Colonic mucosa (tissue), 4 donors: ENCODE measurements at places on chromosomes 3 and 15. TPM values are rescaled to one million over a fixed set of nuclear protein-coding genes. Genes with fewer than 3 reads are reported as not detected.
A peak's percentile ranks its signal among the peaks of the same experiment; 100 is the strongest.

DNA sequence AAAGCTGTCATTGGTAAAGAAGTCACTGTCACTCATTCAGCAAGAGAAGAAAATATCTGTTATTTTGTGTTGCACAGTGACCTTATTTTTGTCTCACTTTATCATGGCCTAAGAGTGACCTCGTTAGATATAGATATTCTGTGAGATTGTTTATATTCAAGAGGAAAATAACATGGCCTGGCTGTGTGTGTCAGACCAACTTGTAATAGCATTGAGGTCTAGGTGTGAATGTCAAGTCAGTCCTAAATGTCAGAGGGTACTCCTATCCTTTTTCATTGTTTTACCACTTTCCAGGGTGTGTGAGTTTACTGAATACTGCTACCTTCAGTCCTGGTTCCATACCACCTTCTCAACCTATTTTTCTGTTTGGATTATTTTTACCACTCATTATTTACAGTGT is 18.5 kb upstream of the TM4SF4 start:
- no peak for DNase-seq
- H3K4me3 ChIP-seq, result no peak overlapping the region
- no peaks in the 10 kb centered on the region for H3K4me1 ChIP-seq
- H3K27ac ChIP-seq, result no peak overlapping the region
- no peaks in the 10 kb centered on the region for H3K36me3 ChIP-seq
- H3K27me3 ChIP-seq, result no peaks in the 10 kb centered on the region

PRR23E gene
- total RNA-seq, result not detected

- no peak overlapping the region for H3K27ac ChIP-seq
- no peak for DNase-seq
Measured at GRCh38 chr15:101686718-101687117, 34.5 kb upstream of the TM2D3 start.

GRCh38 chr3:190481779-190482178 is 32.1 kb upstream of the TMEM207 start:
- H3K4me1 ChIP-seq, result no peaks in the 10 kb centered on the region
- no peak for DNase-seq
- H3K36me3 ChIP-seq, result no peaks in the 10 kb centered on the region
- no peak overlapping the region for H3K4me3 ChIP-seq

NEK10 gene
- total RNA-seq, result 0.67 TPM

SLC51B gene
- total RNA-seq, result 73.1 TPM

DNA sequence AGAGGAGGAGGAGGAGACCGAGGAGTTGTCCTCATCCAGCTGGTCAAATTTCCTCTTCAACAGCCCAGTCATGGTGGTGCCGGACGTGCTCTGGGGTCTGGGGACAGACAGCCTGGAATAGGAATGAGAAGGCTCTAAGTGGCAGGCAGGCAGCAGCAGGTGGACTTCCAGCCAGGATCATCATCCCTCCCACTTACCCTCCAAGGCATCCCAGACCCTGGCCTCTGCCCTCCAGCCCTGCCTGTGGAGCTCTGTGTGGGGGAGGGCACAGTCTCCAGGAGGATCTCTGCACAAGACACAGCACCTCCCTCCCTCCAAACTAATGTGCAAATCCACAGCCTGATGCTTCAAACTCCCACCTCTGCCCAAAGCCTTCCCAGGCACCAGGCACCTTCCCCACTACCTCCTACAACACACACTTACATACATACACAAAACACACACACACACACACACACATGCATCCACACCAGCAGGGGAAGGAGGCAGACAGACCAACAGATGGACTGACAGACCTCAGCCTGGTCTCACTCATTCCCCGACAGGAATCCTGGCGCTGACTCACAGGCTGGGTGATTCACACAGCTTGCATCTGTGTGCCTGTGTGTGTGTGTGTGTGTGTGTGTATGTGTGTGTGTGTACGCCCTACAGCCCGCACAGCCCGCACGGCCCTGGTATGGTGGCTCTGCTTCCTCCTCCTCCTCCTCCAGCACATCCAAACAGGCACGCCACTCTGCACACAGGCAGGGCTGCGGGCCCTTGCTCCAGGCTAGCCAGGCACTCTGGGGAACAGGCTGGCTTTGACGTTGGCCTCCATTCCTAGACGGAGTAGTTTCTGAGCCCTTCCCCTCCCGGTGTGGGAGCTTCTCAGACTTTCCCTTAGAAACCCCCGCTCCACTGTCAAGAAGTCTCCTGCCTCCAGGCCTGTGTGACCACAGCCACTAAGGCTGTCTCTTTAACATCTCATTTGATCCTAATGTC is 6.5 kb downstream of the CSRNP1 start:
- peaks cover 47% of the 10 kb centered on the region for H3K4me1 ChIP-seq
- H3K27me3 ChIP-seq, result no peaks in the 10 kb centered on the region
- DNase-seq, result peak; percentile 84
- H3K4me3 ChIP-seq, result no peak overlapping the region
- peak overlapping the region; percentile 70 for H3K27ac ChIP-seq
- peaks cover 33% of the 10 kb centered on the region for H3K36me3 ChIP-seq

- H3K4me3 ChIP-seq, result peak overlapping the region; percentile 37
- no peaks in the 10 kb centered on the region for H3K36me3 ChIP-seq
- DNase-seq, result no peak
- peaks cover 20% of the 10 kb centered on the region for H3K27me3 ChIP-seq
- H3K27ac ChIP-seq, result no peak overlapping the region
Measured at GRCh38 chr3:45223889-45224727, 2.0 kb downstream of the TMEM158 start.

DNA sequence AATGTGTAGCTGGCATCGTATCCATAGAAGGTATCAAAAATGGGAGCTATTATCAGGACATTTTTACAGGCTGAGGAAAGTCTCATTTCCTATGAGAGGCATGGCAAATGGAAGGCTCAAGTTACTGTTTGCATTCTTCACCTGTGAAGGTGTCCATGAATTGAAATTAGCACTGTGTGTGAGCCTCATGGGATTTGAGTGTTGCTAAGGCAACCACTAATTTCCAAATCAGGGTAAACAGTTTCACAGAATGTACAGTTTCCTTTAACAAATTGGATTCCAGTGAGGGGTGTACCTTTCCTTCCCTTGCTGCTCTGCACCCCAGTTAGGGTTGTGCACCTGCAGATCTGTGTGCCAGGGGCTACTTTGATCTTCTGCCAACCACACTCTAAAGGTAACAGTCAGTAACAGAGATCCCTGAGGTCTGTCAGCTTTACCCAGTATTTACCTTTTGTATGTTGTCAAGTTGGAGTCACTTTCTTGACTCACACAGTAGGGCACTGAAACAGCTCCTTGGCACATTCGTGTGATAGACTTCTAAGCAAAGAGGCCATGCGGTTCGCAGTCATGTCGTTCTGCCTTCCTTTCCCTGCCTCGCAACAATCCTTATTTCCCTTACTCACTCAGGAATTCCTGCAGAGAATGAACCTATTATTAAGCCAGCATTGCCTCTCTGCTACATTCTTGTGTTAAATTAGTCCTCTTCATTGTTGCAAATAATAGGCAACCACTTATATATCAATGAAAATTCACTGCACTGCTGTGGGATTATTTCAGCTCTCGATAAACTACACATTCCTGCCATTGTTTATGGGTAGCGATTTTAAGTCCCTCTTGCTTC is 129.8 kb upstream of the GBE1 start:
- no peaks in the 10 kb centered on the region for H3K4me1 ChIP-seq
- no peaks in the 10 kb centered on the region for H3K27me3 ChIP-seq

SYNPR gene
- not detected for total RNA-seq

STARD9 gene
- 5.2 TPM for total RNA-seq

DNAH1 gene
- 9.1 TPM for total RNA-seq

AHSG gene
- 1.9 TPM for total RNA-seq

- H3K36me3 ChIP-seq, result no peaks in the 10 kb centered on the region
- no peak overlapping the region for H3K4me3 ChIP-seq
- H3K27ac ChIP-seq, result no peak overlapping the region
- DNase-seq, result no peak
- H3K4me1 ChIP-seq, result peaks cover 5% of the 10 kb centered on the region
Measured at GRCh38 chr3:61872077-61872706, 310.8 kb downstream of the PTPRG start.

DNA sequence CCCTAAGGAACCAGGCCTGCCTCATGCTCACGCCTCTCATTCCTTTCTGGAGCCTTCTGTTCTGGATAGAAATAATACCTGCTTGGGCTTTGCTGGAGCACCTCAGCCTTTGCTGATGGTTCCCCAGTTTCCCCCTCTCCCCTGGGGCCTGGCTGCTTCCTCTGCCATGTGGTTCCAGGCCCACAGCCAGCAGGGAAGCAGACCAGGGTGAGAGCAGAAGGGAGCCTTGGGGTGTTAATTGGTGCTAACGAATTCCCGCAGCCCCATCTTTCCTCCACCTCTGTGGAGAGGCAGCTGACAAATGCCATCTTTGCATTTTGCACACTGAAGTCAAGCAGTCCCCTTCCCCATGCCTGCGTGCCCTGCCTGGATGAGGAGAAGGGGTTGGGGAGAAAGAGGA is 13.1 kb upstream of the CORO2B start:
- no peak overlapping the region for H3K27ac ChIP-seq
- H3K27me3 ChIP-seq, result no peaks in the 10 kb centered on the region
- H3K36me3 ChIP-seq, result no peaks in the 10 kb centered on the region
- H3K4me1 ChIP-seq, result no peaks in the 10 kb centered on the region
- no peak overlapping the region for H3K4me3 ChIP-seq
- no peak for DNase-seq

- no peak overlapping the region for H3K27ac ChIP-seq
- no peaks in the 10 kb centered on the region for H3K4me1 ChIP-seq
- H3K36me3 ChIP-seq, result no peaks in the 10 kb centered on the region
- no peaks in the 10 kb centered on the region for H3K27me3 ChIP-seq
- DNase-seq, result no peak
Measured at GRCh38 chr3:54863366-54863765, 64.5 kb downstream of the LRTM1 start.

DNA sequence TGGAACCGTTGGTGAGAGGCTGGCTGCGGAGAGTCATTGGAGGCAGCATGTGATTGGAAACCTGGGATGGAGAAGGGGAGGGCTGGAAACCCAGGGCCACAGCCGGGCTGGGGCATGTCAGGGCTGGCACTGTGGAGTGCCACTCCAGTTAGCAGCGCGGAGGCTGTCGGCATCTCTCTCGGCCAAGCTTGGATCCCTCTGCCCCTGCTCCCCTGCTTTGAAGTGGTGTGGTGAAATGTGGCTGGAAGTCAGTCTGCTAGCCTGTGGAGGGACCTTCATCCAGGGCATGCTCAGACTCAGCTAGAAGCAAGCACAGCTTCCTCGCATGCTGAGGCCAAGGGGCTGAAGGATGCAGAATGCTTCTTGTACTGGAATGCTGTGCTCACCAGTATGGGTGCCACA is 13.5 kb downstream of the SLCO3A1 start:
- H3K4me1 ChIP-seq, result peaks cover 4% of the 10 kb centered on the region
- H3K27ac ChIP-seq, result peak overlapping the region; percentile 54
- H3K36me3 ChIP-seq, result no peaks in the 10 kb centered on the region
- no peaks in the 10 kb centered on the region for H3K27me3 ChIP-seq
- H3K4me3 ChIP-seq, result no peak overlapping the region

TRAIP gene
- 19.7 TPM for total RNA-seq

- no peak for DNase-seq
- peaks cover 15% of the 10 kb centered on the region for H3K36me3 ChIP-seq
- H3K4me3 ChIP-seq, result no peak overlapping the region
- no peaks in the 10 kb centered on the region for H3K27me3 ChIP-seq
- no peaks in the 10 kb centered on the region for H3K4me1 ChIP-seq
Measured at GRCh38 chr3:47678446-47679338, 100.0 kb upstream of the CSPG5 start.

GRCh38 chr3:63927422-63928280 is 15.5 kb upstream of the SCAANT1 start:
- no peaks in the 10 kb centered on the region for H3K4me1 ChIP-seq
- DNase-seq, result no peak
- no peaks in the 10 kb centered on the region for H3K27me3 ChIP-seq
- H3K36me3 ChIP-seq, result peaks cover 7% of the 10 kb centered on the region
